Activated T-helper 9 cell treated with anti-CD3 and anti-CD28 coated beads, Interleukin-2, amount 50 U/mL, for 16 hours (primary cell): ENCODE measurements at places on chromosomes 4 and X.

GRCh38 chr4:15901998-15902397 is 36.5 kb downstream of the FGFBP1 start:
- no peak for DNase-seq

GRCh38 chr4:113328514-113328913 is 279.1 kb downstream of the ANK2 start:
- no peak for DNase-seq

- DNase-seq, result no peak
These were observed 607.1 kb upstream of the DIPK2B start for GRCh38 chrX:45807572-45808425.

- DNase-seq, result no peak
These were observed 40.9 kb downstream of the TSPAN5 start for GRCh38 chr4:98617358-98618047.

DNA sequence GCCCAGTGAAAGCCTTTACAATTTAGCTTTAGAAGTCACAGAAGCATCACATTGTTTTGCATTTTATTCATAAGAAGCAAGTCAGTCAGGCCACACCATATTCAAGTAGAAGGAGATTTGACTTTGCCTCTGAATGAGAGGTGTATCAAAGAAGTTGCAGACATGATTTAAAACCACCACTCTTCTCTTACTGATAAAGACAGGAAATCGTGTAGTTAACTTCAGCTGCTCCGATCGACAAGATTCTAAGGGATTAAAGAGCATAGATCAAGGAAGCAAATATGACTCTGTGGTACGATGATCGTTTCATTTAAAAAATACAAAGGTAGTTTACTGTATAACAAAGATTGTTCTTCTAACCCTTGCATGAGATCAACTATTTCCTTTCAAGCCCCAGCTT is 328.0 kb upstream of the PPP1R2C start:
- DNase-seq, result no peak
